Fibroblast of the aortic adventitia (primary cell): ENCODE measurements at places on chromosomes 3 and 15. TPM values are rescaled to one million over a fixed set of nuclear protein-coding genes. Genes with fewer than 3 reads are reported as not detected.

Gene SLCO2A1
- under 0.01 and 0.16 TPM in 2 replicates for total RNA-seq

Gene DISP2
- total RNA-seq, result 0.08 and 0.36 TPM in 2 replicates

Gene NANOGP8
- total RNA-seq, result 0.81 TPM in 1 of 2 replicates, not detected in the other

Gene ADAMTS7
- total RNA-seq, result 7.5 and 11.2 TPM in 2 replicates

Gene XCR1
- total RNA-seq, result not detected in 2 replicates

Gene ST8SIA2
- 0.25 TPM in 1 of 2 replicates, not detected in the other for total RNA-seq
